ENCODE measurements at places on chromosomes 2 and 18. TPM values are rescaled to one million over a fixed set of nuclear protein-coding genes. Genes with fewer than 3 reads are reported as not detected.
A peak's percentile ranks its signal among the peaks of the same experiment; 100 is the strongest.

DNA sequence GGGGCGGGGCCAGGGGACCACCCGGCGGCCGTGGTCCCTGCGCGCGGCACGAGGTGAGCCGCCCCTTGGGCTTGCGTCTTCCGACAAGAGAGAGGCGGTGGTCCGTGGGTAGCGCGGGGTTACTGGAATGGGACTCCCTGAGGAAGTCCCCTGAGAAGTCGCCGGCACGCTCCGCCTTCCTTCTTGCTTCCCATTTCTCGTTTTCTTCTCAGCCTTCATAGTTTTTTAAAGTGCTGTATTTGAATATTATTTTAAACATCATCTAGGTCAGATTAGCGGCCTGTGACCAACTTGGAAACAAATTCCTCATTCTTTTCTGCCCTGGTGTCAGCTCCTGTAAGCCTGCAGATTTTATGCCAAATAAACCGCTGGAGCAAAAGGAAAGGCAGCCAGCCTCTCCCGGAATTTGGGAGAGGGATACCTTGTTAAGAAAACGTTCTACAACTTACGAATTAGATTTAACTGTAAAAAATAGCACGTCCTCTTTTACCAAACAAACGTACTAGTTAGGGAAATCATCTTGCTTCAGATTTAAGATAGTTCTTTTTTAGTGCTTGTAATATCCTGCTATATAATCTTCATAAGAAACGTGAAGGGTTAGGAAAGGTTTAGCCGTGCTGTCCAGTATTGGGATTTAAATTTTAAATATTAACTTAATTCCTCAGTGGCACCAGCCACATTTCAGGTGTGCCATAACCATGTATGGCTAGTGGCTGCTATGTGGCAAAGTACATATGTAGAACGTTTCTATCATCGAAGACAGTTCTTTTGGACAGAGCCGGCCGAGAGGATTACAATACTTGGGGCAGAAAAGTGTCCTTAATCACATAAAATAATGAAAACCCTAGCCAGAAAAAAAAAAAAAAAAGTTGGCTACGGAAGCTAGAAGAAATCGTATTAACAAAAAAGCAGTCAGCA, 628 bp upstream of the PTPN2 start:
- H3K36me3 ChIP-seq: no peaks in the 10 kb centered on the region
- peaks cover 6% of the 10 kb centered on the region for H3K4me1 ChIP-seq
- no peak for DNase-seq
- H3K27me3 ChIP-seq: no peaks in the 10 kb centered on the region
- peak overlapping the region; percentile 99 for H3K27ac ChIP-seq
- H3K4me3 ChIP-seq: peak overlapping the region; percentile 88

The GKN2 gene
- not detected for total RNA-seq

The TMEM37 gene
- total RNA-seq: 542 TPM

DNA sequence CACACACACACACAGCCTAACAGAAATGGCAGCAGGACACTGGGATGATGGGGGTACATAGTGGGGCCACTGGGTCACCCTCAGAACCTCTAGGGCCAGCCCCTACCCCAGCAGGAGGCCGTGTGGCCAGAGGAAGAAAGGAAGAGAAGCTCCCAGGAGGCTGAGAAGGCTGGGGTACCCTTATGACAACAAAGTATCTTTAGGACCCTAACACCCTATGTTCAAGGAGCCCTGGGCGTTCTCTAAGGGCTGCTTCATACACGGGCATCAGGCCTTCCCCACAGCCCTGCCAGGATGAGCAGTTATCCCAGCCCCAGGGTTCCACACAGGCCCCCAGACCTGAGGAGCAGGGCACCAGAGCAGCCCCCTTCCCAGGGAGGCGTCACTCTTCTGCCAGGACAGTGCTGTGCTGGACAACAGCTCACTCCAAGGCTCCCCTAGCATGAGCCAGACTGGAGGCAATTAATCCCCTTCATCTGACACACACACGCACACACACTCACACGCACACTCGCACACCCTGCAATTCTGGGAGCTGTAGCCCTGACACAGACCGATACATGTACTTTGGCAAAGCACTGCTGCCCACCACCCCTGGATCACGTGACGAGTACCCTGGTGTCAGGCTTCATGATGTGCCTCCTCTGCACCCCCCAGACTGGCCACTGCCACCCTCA, 163.6 kb downstream of the TNS1 start:
- no peak overlapping the region for H3K4me3 ChIP-seq
- DNase-seq: no peak
- peak overlapping the region; percentile 82 for H3K27ac ChIP-seq
- H3K4me1 ChIP-seq: no peaks in the 10 kb centered on the region
- H3K27me3 ChIP-seq: no peaks in the 10 kb centered on the region
- H3K36me3 ChIP-seq: peaks cover 12% of the 10 kb centered on the region

DNA sequence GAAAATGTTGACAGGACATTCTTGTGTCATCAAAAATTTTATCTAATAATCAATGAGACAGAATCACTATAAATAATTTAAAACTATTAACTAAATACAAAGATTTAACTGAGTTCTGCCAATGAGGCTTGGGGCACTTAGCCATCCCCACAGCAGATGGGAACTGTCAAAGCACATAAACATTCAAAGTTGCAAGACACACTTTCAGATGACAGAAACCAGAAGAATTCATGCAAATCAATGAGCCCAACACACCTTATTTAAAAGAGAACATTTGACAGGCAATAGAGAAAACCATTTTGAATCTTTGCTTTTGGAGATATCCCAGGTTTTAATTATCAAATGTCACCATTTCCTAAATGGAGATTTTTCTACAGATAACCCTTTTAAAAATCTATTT, 566.2 kb downstream of the IRS1 start:
- no peak overlapping the region for H3K4me3 ChIP-seq
- no peak for DNase-seq
- H3K4me1 ChIP-seq: no peaks in the 10 kb centered on the region
- H3K36me3 ChIP-seq: no peaks in the 10 kb centered on the region
- no peak overlapping the region for H3K27ac ChIP-seq
- no peaks in the 10 kb centered on the region for H3K27me3 ChIP-seq

The KLHL41 gene
- not detected for total RNA-seq

The NR4A2 gene
- total RNA-seq: 5.0 TPM

DNA sequence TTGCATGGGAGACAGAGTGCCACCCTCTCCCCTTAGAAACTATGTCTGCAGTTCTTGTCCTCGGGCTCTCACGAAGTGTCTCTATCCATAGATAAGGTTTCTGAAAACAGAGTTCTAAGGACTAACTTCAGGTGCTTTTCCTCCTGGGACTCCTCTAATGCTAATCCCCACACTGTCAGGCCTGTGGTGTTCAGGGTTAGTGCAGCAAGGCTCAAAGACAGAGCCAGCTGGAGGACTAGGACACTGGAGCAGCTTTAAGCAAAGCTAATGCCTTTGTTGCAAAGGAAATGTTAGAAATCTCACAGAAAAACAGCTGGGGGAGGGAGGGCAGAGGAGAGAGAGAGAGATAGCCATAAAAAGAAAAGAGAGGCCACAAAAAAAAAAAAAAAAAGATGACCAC, 824.0 kb upstream of the FSHR start:
- no peaks in the 10 kb centered on the region for H3K36me3 ChIP-seq
- no peak overlapping the region for H3K27ac ChIP-seq
- H3K4me3 ChIP-seq: no peak overlapping the region
- no peaks in the 10 kb centered on the region for H3K27me3 ChIP-seq
- DNase-seq: no peak

DNA sequence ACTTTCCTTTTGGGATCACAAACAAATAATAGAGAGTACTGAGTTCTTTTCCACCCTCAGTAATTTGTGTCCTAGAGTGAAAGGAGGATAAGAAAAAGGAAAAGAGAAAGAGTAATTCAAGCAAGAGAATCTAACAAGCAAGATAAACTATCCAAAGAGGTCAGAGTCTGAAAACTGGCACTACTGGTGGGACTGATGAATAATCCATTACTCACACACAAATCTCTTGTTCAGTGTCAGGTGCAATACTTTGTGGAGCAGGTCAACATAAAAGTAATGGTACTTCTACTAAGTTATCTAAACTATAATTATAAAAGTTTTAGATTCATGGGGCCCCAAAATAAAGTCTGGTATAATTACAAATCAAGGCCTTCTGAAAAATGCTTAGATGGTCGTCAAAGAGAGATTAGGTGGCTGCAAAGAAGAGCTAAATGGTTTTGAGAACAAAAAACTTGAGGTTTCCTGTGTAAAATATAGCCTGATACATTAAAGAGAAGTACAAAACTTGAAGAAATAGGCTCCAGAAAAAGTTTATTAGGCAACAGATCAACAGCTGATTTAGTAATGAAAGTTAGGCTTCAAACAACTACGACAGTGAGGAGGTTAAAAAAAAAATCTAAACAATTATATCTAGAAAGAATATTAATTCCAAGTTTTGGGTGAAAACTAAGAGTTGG, 109.4 kb downstream of the BAZ2B start:
- H3K27ac ChIP-seq: no peak overlapping the region
- no peaks in the 10 kb centered on the region for H3K4me1 ChIP-seq
- no peaks in the 10 kb centered on the region for H3K27me3 ChIP-seq
- no peaks in the 10 kb centered on the region for H3K36me3 ChIP-seq
- DNase-seq: no peak

- no peaks in the 10 kb centered on the region for H3K4me1 ChIP-seq
- H3K4me3 ChIP-seq: no peak overlapping the region
- no peaks in the 10 kb centered on the region for H3K36me3 ChIP-seq
- no peak overlapping the region for H3K27ac ChIP-seq
- no peaks in the 10 kb centered on the region for H3K27me3 ChIP-seq
These were observed 127.7 kb downstream of the CAPN13 start for GRCh38 chr2:30679426-30680088.
